ENCODE measurements at places on chromosomes 2 and 18. TPM values are rescaled to one million over a fixed set of nuclear protein-coding genes. Genes with fewer than 3 reads are reported as not detected.
A peak's percentile ranks its signal among the peaks of the same experiment; 100 is the strongest.

GRCh38 chr18:44850001-44850400 is 169.3 kb downstream of the SETBP1 start:
- DNase-seq = no peak

Gene CYP27A1
- total RNA-seq = 31.7 TPM

Gene LYG2
- total RNA-seq = not detected

GRCh38 chr18:36735130-36735529 is 93.7 kb downstream of the TPGS2 start:
- DNase-seq = no peak

- DNase-seq = no peak
Measured at GRCh38 chr18:4157352-4157751, 297.8 kb downstream of the DLGAP1 start.

GRCh38 chr2:32697156-32697555 is 69.3 kb downstream of the TTC27 start:
- DNase-seq = no peak

DNA sequence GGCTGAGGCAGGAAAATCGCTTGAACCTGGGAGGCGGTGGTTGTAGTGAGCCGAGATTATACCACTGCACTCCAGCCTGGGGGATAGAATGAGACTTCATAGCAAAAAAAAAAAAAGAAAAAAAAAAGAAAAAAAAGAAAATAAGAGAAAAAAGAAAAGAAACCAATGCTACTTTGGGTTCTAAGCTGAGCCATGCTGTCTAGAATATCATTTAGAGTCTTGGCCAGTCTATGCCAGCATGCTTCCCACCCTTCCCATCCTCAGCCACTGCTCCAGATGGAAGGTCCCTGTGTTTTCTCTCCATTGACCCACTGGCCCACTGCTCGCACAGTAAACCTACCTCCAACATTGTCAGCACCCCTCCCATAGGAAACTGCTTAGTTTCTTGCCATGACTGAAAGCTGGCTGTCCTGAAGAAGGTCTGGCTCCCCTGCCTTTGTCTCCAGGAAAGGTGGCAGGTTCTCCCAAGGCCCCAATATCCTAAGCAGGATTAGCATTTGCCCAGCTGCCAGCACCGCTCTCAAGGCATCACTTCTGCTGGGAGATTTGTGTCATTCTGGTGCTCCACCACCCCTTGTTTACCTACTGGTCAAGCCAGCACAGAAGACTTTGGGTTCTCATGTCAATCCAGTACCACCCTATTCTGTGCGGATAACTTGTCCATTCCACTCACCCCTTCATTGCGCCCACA is 47.3 kb upstream of the PAPOLG start:
- no peak for DNase-seq

DNA sequence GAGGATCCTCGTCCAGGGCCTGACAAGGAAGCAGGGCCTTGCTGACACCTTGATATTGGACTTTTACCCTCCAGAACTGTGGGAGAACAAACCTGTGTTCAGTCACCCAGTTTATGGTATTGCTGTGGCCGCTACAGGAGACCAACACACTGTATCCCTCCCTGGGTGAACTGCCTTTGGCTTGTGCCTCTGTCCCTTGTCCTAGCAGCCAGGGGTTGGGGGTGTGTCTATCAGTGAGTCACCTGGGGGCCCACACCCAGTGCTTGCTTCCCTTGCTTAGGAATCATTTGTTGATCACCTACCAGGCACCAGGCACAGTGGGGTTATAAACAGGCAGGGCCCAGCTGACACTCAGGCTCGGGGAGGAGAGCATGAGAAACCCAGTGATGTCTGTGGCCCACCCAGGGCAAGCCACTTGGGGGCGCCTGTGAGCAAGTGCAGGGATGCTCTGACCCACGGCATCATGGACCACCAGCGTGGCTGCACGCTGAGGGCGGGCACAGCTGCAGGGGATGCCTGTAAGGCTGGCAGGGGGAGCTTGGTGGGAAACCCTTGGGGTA is 17.1 kb downstream of the TMEM185B start:
- no peak for DNase-seq

Gene EVX2
- total RNA-seq = not detected

- no peak for DNase-seq
Measured at GRCh38 chr2:134773335-134773734, 54.5 kb upstream of the TMEM163 start.

DNA sequence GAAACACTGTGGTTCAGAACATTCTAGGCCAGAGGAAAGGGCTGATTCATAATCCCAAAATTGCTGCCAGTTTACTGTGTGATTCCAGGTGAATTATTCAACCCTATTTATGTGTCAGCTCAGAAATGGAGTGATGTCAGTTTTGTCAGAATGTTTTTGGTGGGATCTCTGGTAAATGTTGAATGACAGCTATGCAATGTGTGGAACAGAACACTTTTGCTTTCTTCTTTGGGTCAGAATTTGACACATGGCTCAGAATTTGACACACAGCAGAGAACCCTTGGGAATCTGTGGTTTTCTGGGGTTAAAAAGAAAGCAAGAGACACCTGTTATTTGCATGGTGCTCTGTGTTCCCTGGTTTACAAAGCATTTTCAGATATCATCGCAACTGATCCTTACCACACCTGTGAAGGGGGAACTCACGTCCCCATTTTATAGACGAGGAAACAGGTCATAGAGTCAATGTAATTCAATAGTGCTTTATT is 1.6 kb upstream of the MTA3 start:
- no peak for DNase-seq

- peak; percentile 50 for DNase-seq
Measured at GRCh38 chr2:10059552-10060335, 16.4 kb downstream of the KLF11 start.

Gene THSD7B
- total RNA-seq = 0.36 TPM

GRCh38 chr2:237228281-237228625 is 142.6 kb downstream of the COPS8 start:
- no peak for DNase-seq

GRCh38 chr2:203893401-203893800 is 25.8 kb downstream of the CTLA4 start:
- DNase-seq = no peak

DNA sequence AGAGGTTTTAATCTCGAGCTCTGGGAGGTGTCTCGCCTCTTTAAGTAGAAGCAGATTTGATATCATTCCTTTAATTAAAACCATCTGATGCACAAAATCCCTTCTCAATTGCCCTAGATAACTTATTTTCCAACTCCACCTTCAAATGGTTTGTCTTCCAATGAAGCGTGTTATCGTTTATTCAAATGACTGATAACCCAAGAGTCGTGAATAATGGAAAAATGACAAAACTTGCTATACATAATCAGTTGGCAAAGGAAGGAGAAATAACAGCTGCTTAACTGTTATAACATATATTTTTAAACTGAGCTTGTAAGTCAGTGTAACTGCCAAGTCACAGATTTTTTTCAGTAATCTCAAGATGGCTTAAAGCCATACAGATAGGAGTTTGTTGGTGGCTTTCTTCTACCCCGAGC is 144.6 kb downstream of the QPCT start:
- DNase-seq = no peak

- DNase-seq = no peak
Measured at GRCh38 chr2:70442301-70443077, 111.1 kb downstream of the TGFA start.

All from ovary (tissue), 10 donors.